DND-41 (cell line): ENCODE measurements at places on chromosomes 2 and 18.

DNA sequence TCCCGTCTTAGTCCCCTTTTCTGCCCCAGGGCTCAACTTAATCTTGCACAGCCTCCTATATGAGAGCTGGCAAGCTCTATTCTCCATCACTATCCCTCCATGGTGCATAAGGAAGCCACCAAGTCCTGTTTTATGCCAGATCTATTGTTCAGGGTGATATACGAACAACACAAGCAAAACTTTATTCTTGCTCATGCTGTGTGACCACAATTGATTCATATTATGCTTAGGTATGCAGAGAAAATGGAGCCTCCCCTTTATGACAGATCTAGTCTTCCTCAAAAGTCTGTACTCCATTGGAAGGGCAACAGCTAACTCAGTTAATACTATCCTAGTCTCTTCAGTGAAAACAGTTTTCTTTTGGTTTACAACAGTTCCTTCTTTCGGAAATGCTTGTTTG lies 94.0 kb upstream of the STON1 start:
- no peak for DNase-seq

- DNase-seq = no peak
Observed at GRCh38 chr2:214607051-214607450, 196.2 kb downstream of the VWC2L start.

DNA sequence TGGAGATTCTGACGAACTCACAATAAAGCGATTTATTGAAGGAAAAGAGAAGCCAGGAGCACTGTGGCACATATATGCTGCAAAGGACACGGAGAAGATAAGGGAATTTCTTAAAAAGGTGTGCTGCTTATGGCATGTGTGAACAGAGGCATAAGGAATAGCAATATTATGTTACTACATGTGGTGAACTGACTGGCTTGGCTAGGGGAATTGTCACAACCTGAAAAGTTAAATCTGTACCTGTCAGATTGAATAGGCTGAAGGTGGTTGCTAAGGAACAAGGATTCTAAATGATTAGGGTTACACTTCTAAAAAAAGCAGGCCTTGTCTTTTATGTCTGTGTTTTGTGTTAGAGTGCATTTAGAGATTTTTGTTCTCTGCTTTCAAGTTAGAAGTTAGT lies 48.4 kb downstream of the KDM3A start:
- no peak for DNase-seq

DNA sequence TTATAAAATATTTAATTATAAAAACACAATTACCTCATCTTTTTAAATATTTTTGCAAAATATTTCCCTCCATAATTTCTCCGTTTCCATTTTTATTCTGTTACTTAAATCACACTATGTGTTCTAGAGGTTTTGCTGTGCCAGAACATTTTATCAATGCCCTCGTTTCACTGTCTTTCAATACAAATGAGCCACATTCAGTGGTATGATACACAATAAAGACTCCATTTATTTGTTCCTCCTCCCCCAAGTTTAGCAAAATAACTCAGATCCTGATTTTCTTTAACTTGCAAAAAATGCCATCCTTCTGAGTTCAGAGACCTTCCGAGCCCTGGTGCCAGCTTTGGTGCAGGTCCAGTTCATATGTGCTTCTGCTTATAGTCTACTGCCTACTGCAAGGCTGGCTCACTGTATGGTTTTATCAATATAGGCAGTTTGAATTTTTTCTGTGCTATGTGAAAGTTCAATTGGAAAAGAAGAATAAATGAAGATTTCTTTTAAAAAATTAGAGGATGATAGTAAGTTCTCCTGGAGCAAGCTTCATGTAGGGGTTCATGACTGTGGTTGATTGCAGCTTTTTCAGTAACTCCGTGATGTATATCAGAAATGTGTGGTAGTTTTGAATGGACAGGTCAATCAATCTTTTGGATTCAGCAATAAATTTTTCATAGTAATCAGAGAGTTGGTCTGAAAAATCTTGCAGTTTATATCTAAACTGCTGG lies 42.5 kb downstream of the APOB start:
- DNase-seq = no peak

- DNase-seq = no peak
Observed at GRCh38 chr2:158664987-158665386, 130.1 kb upstream of the DAPL1 start.

DNA sequence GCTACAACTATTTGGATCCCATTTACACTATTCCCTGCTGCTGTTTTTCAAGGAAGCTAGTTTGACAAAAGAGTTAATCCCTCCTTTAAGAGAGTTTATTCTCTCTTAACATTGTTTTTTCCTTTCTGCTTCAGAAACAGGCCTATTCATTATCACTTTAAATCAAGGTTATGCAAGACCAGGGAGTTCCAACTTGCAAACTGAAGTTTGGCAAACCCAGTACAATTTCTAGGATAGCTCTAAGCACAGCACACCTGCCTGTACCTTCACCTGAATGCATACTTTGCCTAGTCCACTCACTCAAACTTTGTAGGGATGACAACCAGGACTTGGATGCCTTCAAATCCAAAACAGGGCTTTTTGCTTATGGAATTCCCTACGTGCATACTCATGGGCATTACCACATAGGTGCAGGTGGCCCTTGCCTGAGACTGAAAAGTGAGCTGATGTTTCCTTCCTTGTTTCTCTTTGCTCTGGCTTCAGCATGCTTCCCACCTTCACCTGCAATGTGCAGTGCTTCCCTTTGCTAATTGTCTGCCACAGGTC lies 193.8 kb upstream of the MMADHC start:
- no peak for DNase-seq

GRCh38 chr18:43079422-43079821 lies 36.1 kb downstream of the RIT2 start:
- DNase-seq = no peak

GRCh38 chr2:187689372-187689771 lies 135.1 kb upstream of the TFPI start:
- DNase-seq = no peak
